ENCODE measurements at places on chromosomes 2 and 18. TPM values are rescaled to one million over a fixed set of nuclear protein-coding genes. Genes with fewer than 3 reads are reported as not detected.

ASTL gene
- 2.4 TPM for total RNA-seq

UNC80 gene
- not detected for total RNA-seq

SPEG gene
- not detected for total RNA-seq

ARHGAP15 gene
- total RNA-seq, result 56.2 TPM

IL1A gene
- 9.4 TPM for total RNA-seq

KIF1A gene
- total RNA-seq, result 0.47 TPM

- no peaks in the 10 kb centered on the region for H3K27me3 ChIP-seq
- H3K27ac ChIP-seq, result no peak overlapping the region
- no peaks in the 10 kb centered on the region for H3K36me3 ChIP-seq
- DNase-seq, result no peak
These were observed 989.9 kb downstream of the DCDC2C start for GRCh38 chr2:4693266-4693665.

DNA sequence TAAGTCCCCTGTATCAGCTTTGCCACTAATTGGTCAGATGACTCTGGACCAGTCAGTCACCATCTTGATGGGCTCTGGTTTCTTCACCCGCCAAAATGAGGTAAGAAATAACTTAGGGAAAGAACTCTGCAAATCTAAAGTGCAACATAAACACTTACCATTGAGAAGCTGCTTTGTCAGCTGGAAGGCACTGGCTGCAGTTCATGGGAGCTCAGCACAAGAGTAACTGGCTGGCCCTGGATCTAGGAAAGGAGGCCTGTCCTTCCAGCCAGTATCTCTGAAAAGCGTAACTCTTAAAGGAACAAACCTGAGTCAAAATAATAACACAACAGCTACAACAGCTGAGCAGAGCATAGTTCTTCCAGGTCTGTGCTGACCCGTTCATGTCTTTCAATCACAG, 123.9 kb downstream of the CACNB4 start:
- peaks cover 2% of the 10 kb centered on the region for H3K27me3 ChIP-seq
- DNase-seq, result no peak
- no peak overlapping the region for H3K27ac ChIP-seq
- H3K4me3 ChIP-seq, result no peak overlapping the region
- H3K4me1 ChIP-seq, result peaks cover 6% of the 10 kb centered on the region

DNA sequence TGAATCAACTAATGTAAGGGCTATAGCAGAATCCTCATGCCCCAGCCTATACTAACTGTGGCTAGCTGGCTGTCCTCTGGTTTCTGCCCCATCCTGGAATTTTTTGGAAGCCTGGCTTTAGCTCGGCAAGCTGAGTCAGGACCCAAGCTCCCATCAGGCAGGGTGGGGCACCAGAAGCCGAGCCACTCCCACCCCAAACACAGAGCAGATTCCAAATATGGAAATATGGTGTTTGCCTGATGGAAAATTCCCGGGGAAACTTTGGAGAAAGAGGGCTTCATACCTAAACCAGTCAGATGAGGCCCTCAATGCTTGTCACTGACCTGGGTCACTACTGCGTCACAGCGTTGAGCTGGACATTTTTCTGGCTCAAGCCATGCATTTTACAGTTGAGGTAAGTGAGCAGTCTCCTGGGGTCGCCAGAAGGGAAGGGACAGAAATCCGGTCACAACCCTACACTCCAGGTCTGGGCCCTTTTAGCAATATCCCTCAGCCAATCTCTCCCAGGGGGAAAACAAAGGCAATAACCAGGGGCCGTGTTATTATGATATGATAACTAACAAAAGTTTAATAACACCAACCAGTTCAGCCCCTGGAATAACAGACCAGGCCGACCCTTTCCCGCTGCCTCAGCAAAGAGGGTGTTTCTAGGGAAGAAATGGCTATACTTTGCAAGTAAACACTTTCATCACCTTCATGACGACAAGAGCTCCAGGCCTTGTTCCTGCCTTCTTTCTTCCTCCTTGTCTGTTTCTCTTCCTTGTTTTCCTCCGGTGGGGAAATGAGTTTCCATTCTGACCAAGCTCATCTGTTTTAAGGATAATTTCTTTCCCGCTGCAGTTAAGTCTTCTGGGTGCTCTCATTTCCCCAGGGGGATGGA, 37.7 kb downstream of the PSD4 start:
- no peaks in the 10 kb centered on the region for H3K27me3 ChIP-seq
- no peak overlapping the region for H3K27ac ChIP-seq
- H3K4me1 ChIP-seq, result peaks cover 8% of the 10 kb centered on the region
- H3K36me3 ChIP-seq, result no peaks in the 10 kb centered on the region

GRCh38 chr18:12059334-12060181, 34.1 kb upstream of the ANKRD62 start:
- H3K27me3 ChIP-seq, result no peaks in the 10 kb centered on the region
- H3K27ac ChIP-seq, result no peak overlapping the region
- H3K4me3 ChIP-seq, result no peak overlapping the region
- H3K4me1 ChIP-seq, result no peaks in the 10 kb centered on the region

DNA sequence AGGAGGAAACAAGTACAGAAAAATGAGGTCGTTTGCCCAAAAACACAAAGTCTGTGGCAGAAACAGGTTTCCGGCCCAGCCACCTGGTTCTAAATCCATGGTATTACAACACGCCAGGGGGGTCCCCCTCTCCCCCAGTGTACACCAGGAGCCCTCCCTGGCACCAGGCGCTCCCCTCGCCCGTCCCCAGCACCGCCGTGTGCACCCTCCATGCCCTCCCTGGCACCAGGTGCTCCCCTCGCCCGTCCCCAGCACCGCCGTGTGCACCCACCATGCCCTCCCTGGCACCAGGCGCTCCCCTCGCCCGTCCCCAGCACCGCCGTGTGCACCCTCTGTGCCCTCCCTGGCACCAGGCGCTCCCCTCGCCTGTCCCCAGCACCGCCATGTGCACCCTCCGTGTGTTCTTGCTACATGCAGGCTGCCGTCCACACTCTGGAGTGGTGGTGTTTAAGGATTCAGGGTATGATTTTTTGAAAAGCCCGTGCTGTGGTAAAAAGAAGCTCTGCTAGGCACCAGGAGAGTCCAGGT, 59.8 kb upstream of the NFATC1 start:
- DNase-seq, result no peak
- no peaks in the 10 kb centered on the region for H3K4me1 ChIP-seq
- no peak overlapping the region for H3K4me3 ChIP-seq
- H3K27ac ChIP-seq, result no peak overlapping the region
- peaks cover 7% of the 10 kb centered on the region for H3K36me3 ChIP-seq

GRCh38 chr2:23342075-23342474, 42.9 kb upstream of the KLHL29 start:
- H3K36me3 ChIP-seq, result no peaks in the 10 kb centered on the region
- no peak for DNase-seq
- H3K27ac ChIP-seq, result no peak overlapping the region
- no peak overlapping the region for H3K4me3 ChIP-seq
- no peaks in the 10 kb centered on the region for H3K4me1 ChIP-seq
- H3K27me3 ChIP-seq, result peaks cover 15% of the 10 kb centered on the region

GRCh38 chr2:78418021-78418420, 607.5 kb upstream of the REG3G start:
- DNase-seq, result no peak
- H3K4me1 ChIP-seq, result no peaks in the 10 kb centered on the region
- no peak overlapping the region for H3K27ac ChIP-seq

DNA sequence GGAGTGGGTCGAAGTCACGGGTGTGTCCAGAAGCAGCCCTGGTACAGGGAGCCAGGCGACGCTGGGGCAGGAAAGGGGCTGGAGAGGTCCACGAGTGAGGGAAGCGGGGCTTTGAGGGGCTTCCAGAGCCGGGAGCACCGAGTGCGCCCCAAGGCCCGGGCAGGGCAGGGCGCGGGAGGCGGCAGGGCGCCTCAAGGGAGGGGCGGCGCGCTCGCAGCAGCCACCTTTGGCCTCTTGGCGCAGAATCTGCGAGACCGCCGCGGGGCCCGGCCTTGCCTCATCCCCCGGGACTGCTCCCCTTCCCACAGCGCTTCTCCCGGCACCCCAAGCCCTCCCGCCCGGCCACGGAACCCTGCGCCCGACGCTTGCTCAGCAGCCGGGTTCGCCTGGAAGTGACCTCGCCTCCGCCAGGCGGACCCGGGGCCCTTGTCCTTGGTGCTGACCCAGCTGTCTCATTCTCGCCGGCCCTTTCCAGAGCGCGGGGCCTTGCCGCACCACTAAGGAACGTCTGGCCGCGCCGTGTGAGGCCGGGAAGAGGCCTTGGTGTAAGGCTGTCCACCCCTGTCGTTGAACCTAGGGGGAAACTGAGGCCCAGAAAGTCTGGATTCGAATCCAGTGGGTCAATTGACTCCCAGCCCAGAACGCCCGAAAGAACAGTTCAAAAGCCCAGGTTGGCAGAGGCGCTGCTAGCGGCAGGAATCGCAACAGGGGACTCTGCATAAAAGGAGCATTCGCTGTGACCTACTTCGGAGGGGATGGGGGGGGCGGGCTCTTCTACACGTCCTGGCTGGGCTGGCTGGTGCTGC, 584 bp upstream of the DNER start:
- H3K4me3 ChIP-seq, result peak overlapping the region; percentile 38
- peaks cover 74% of the 10 kb centered on the region for H3K27me3 ChIP-seq
- no peaks in the 10 kb centered on the region for H3K36me3 ChIP-seq
- peak; percentile 79 for DNase-seq

DNA sequence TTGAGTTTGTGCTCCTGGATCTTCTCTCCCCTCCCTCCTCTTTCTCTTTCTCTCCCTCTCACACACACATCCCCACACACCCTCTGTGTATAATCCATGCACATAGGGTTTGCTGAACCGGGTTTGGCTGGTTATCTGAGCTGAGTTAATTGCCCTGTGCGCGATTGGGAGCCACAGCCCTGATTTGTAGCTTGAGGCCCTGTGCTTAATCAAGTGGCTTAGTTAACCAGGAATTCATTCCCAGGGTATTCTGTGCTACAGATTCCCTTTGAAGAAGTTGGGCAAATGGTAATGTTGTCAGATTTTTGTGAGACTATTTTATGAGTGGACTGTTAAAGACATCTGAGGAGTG, 6.2 kb downstream of the PARD3B start:
- H3K4me3 ChIP-seq, result no peak overlapping the region
- H3K27ac ChIP-seq, result no peak overlapping the region
- no peak for DNase-seq
- no peaks in the 10 kb centered on the region for H3K4me1 ChIP-seq
- peaks cover 21% of the 10 kb centered on the region for H3K27me3 ChIP-seq

- H3K4me1 ChIP-seq, result peaks cover 32% of the 10 kb centered on the region
- DNase-seq, result peak; percentile 64
- peaks cover 10% of the 10 kb centered on the region for H3K27me3 ChIP-seq
- H3K27ac ChIP-seq, result peak overlapping the region; percentile 31
These were observed 2.0 kb upstream of the HK2 start for GRCh38 chr2:74831693-74832530.

DNA sequence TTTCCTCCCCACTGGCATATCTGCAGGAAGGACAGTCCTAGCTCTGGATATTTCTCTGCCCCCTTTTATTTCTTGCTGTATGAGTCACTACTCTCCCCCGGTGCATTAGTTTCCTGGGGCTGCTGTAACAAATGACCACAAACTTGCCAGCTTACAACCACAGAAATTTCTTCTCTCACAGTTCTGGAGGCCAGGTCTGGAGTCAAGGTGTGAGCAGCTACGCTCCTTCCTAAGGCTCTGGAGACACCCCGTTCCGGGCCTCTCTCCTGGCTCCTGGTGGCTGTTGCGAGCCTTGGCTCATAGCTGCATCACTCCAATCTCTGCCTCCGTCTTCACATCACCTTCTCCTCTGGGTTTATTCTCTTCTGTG, 34.1 kb downstream of the PTPRM start:
- H3K27me3 ChIP-seq, result no peaks in the 10 kb centered on the region
- H3K4me3 ChIP-seq, result no peak overlapping the region
- H3K27ac ChIP-seq, result no peak overlapping the region
- H3K4me1 ChIP-seq, result no peaks in the 10 kb centered on the region

GRCh38 chr2:84882775-84883550, 2.1 kb upstream of the TRABD2A start:
- peaks cover 49% of the 10 kb centered on the region for H3K4me1 ChIP-seq
- no peak for DNase-seq
- peaks cover 6% of the 10 kb centered on the region for H3K36me3 ChIP-seq
- peak overlapping the region; percentile 96 for H3K27ac ChIP-seq
